ENCODE measurements at places on chromosomes 3 and 15. TPM values are rescaled to one million over a fixed set of nuclear protein-coding genes. Genes with fewer than 3 reads are reported as not detected.

The TRH gene
- not detected for total RNA-seq

The ESYT3 gene
- 0.22 TPM for total RNA-seq

The CNTN4 gene
- total RNA-seq = 0.62 TPM

The STARD5 gene
- total RNA-seq = 10.3 TPM

Data from activated T-cell treated with anti-CD3 and anti-CD28 coated beads, Interleukin-2, amount 50 U/mL, for 72 hours (primary cell).